ENCODE measurements at places on chromosomes 11 and 22.

- H3K4me1 ChIP-seq, result no peaks in the 10 kb centered on the region
- H3K4me3 ChIP-seq, result no peak overlapping the region
- no peaks in the 10 kb centered on the region for H3K36me3 ChIP-seq
- no peaks in the 10 kb centered on the region for H3K27me3 ChIP-seq
- no peak for DNase-seq
These were observed 346.6 kb upstream of the NCAM1 start for GRCh38 chr11:112614605-112615004.

GRCh38 chr11:68904248-68904847, 657 bp downstream of the IGHMBP2 start:
- H3K4me1 ChIP-seq, result peaks cover 35% of the 10 kb centered on the region
- H3K27me3 ChIP-seq, result no peaks in the 10 kb centered on the region
- peaks cover 31% of the 10 kb centered on the region for H3K36me3 ChIP-seq

DNA sequence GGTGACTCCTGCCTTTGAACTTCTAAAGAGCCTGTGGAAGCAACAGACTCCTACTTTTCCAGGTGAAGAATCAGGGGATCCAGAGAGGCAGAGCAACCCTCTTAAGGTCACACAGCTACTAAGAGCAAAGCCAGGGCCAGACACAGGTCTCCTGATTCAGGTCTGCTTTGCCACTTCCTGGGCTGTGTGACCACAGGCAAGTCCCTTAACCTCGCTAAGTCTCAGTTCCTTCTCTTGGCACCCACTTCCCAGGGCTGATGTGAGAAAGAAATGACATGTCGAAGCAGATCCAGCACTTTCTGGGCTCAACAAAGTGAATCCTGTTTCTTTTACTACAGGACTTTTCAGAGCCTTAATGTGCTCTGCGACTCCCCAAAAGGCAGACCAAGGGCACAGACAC, 30.2 kb downstream of the UQCR10 start:
- peaks cover 49% of the 10 kb centered on the region for H3K36me3 ChIP-seq
- H3K4me1 ChIP-seq, result no peaks in the 10 kb centered on the region
- DNase-seq, result no peak
- no peak overlapping the region for H3K27ac ChIP-seq
- H3K27me3 ChIP-seq, result no peaks in the 10 kb centered on the region

GRCh38 chr11:70913715-70914231, 338.6 kb downstream of the SHANK2 start:
- H3K4me1 ChIP-seq, result no peaks in the 10 kb centered on the region
- H3K27me3 ChIP-seq, result peaks cover 12% of the 10 kb centered on the region
- no peak overlapping the region for H3K27ac ChIP-seq
- DNase-seq, result no peak

DNA sequence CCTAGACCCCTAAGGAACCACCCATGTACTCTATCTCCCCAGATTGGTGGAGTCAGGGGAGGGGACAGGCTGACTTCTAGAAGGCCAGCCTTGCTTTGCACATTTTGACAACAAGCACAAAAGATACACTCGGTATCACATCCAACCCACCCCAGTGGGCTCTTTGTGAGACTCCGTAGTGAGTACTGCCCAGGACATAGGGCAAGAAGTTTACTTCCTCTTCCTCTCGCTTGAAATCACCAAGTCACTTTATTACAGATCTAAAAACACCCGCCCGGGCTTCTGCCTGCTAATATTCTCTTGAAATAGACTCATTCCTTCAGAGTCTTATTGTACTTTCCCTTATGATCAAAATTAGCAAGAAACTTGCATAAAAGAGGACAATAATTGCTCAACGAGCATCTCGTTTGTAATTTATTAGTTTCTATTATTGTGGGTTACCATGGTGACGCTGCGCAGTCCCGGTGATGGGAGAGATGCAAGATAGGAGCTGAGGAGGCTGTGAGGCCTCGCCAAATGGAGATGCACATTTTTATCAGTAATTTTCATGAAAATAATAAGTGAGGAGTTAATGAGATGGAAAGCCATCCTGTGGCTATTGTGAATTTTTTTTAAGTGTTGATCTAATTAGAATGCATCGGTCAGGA, 96.9 kb downstream of the FEZ1 start:
- DNase-seq, result no peak
- peaks cover 2% of the 10 kb centered on the region for H3K4me1 ChIP-seq
- no peaks in the 10 kb centered on the region for H3K27me3 ChIP-seq
- no peak overlapping the region for H3K4me3 ChIP-seq

GRCh38 chr11:19173004-19173689, 28.6 kb downstream of the CSRP3 start:
- H3K4me1 ChIP-seq, result no peaks in the 10 kb centered on the region
- DNase-seq, result no peak
- no peaks in the 10 kb centered on the region for H3K27me3 ChIP-seq
- no peak overlapping the region for H3K4me3 ChIP-seq
- peaks cover 17% of the 10 kb centered on the region for H3K36me3 ChIP-seq
- no peak overlapping the region for H3K27ac ChIP-seq

DNA sequence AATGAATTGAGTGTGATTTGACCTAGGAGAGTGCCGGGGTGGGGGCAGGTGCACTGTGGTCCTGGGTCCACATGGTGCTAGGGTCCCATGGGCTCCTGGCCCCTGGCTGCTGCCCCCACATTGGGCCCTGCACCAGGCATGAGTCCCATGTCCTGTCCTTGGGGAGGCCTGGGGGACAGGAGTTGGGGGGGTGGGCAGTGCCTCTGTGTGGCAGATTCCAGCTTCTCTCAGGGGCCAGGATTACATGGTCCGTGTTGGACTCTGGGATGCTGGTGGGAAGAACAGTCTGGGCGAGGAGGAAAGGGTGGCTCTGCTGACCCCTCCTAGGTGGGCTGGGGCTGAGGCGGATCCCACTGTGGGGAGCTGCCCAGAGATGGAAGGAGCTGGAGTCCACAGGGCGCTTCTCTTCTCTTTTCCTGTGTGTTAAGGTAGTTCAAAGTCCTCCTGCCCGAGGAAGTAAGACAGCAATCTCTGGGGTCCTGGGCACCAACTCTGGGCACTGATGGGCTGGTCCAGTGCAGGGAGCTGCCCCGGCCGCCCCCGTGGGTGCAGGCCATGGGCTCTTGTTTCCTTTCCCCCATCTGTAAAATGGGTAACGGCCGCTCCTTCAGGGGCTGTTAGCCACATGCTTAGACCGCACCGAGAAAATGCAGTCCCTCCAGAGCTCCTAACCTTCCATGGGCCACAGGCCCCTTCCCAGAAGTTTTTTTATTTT, 19.8 kb downstream of the KCNQ1 start:
- DNase-seq, result no peak
- no peaks in the 10 kb centered on the region for H3K36me3 ChIP-seq
- no peak overlapping the region for H3K27ac ChIP-seq
- no peaks in the 10 kb centered on the region for H3K4me1 ChIP-seq
- H3K27me3 ChIP-seq, result peaks cover 25% of the 10 kb centered on the region
- H3K4me3 ChIP-seq, result no peak overlapping the region

GRCh38 chr11:32888805-32889204, 3.8 kb upstream of the QSER1 start:
- no peaks in the 10 kb centered on the region for H3K27me3 ChIP-seq
- H3K36me3 ChIP-seq, result no peaks in the 10 kb centered on the region
- no peak for DNase-seq
- no peak overlapping the region for H3K4me3 ChIP-seq

DNA sequence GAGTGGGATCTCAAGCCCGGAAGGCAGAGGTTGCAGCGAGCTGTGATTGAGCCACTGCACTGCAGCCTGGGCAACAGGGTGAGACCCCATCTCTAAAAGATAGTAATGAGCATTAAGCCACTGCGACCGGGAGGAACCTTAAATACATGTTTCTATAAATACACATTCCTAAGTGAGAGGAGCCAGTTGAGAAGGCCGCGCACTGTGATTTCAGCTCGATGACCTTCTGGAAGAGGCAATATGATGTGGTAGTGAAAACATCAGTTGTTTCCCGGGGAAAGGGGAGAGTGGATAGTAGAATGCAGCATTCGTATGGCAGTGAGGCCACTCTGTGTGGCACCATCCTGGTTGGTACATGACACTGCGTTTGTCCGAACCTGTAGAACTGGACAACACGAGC, 18.0 kb downstream of the PTDSS2 start:
- no peak overlapping the region for H3K4me3 ChIP-seq
- H3K27me3 ChIP-seq, result no peaks in the 10 kb centered on the region
- no peak for DNase-seq

- no peaks in the 10 kb centered on the region for H3K27me3 ChIP-seq
- no peak overlapping the region for H3K4me3 ChIP-seq
- no peaks in the 10 kb centered on the region for H3K36me3 ChIP-seq
- no peak overlapping the region for H3K27ac ChIP-seq
These were observed 255.7 kb downstream of the CTTN start for GRCh38 chr11:70654016-70654415.

DNA sequence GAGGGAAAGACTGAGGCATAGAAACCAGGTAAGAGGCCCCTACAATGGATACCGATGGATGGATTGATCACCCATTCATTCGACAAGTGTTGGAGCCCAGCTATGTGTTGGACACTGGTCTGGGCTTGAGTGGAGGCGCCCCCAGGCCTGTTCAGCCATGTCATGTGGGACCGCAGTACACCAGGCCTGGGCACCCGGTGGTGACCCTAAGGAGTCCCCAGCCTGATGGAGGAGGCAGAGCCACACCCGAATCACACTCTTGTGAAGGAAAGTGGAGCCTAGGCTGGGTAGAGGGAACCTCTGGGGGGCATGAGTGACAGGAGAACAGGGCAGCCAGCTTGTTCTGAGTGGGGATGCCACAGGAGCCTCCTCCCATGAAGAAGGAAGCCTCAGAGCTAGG, 10.2 kb downstream of the CACNA1I start:
- DNase-seq, result no peak
- H3K4me3 ChIP-seq, result no peak overlapping the region
- H3K27me3 ChIP-seq, result peaks cover 44% of the 10 kb centered on the region
- H3K36me3 ChIP-seq, result no peaks in the 10 kb centered on the region
- H3K4me1 ChIP-seq, result no peaks in the 10 kb centered on the region
- no peak overlapping the region for H3K27ac ChIP-seq

GRCh38 chr11:101775033-101775432, 139.8 kb upstream of the CEP126 start:
- no peak overlapping the region for H3K27ac ChIP-seq
- no peak for DNase-seq
- no peaks in the 10 kb centered on the region for H3K4me1 ChIP-seq
- no peak overlapping the region for H3K4me3 ChIP-seq
- no peaks in the 10 kb centered on the region for H3K36me3 ChIP-seq

GRCh38 chr11:78032090-78032489, 9.0 kb upstream of the KCTD14 start:
- no peaks in the 10 kb centered on the region for H3K36me3 ChIP-seq
- no peaks in the 10 kb centered on the region for H3K27me3 ChIP-seq
- no peak overlapping the region for H3K27ac ChIP-seq
- H3K4me1 ChIP-seq, result no peaks in the 10 kb centered on the region

DNA sequence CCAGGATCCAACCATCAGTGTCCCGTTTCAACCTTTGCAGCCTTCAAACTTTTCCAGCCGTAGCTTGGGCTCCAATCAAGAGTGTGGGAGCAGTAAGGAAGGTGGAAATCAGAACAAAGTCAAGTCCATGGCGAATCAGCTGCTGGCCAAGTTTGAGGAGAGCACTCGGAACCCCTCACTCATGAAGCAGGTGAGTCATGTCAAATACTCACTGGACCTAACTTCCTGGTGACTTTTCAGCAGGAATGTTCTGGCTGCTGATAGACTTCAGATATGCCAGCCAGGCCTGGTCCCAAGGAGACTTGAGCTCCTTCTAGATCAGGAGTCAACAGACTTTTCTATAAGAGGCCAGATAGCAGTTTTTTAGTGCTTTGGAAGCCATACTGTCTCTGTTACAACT, 129.0 kb downstream of the MICAL2 start:
- no peak for DNase-seq
- H3K4me1 ChIP-seq, result peaks cover 42% of the 10 kb centered on the region
- H3K27me3 ChIP-seq, result no peaks in the 10 kb centered on the region
- no peak overlapping the region for H3K4me3 ChIP-seq

- DNase-seq, result no peak
These were observed 34.6 kb downstream of the ZNRF3 start for GRCh38 chr22:28917747-28918549.

GRCh38 chr22:31969789-31970489, 25.6 kb downstream of the YWHAH start:
- no peaks in the 10 kb centered on the region for H3K36me3 ChIP-seq
- no peaks in the 10 kb centered on the region for H3K27me3 ChIP-seq
- peak overlapping the region; percentile 30 for H3K4me3 ChIP-seq
- H3K27ac ChIP-seq, result no peak overlapping the region

DNA sequence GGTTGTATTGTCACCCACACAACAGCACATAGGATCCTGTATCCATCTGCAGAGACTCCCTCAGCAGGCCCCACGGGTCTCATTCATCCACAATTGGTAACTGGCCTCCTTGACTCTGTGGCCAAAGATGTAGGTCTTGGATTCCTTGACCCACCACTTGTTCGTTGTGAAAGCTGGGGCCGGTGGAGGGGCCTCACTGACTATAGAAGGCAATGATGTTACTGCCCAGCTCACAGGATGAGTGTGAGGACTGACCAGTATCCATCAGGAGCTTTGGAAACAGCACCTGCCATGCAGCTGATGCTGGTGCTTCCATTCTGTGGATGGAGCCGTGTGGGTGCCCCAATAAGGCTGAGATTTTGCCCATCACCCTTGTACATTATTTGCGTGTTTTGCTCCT, 615.7 kb downstream of the BRD1 start:
- no peaks in the 10 kb centered on the region for H3K36me3 ChIP-seq
- no peaks in the 10 kb centered on the region for H3K4me1 ChIP-seq
- DNase-seq, result peak; percentile 10
- H3K4me3 ChIP-seq, result no peak overlapping the region

- peaks cover 12% of the 10 kb centered on the region for H3K4me1 ChIP-seq
- H3K27ac ChIP-seq, result no peak overlapping the region
- DNase-seq, result no peak
These were observed 14.2 kb downstream of the SLC22A12 start for GRCh38 chr11:64605244-64605560.

- no peaks in the 10 kb centered on the region for H3K36me3 ChIP-seq
- no peak overlapping the region for H3K4me3 ChIP-seq
These were observed 141.2 kb upstream of the SESN3 start for GRCh38 chr11:95372097-95372656.

DNA sequence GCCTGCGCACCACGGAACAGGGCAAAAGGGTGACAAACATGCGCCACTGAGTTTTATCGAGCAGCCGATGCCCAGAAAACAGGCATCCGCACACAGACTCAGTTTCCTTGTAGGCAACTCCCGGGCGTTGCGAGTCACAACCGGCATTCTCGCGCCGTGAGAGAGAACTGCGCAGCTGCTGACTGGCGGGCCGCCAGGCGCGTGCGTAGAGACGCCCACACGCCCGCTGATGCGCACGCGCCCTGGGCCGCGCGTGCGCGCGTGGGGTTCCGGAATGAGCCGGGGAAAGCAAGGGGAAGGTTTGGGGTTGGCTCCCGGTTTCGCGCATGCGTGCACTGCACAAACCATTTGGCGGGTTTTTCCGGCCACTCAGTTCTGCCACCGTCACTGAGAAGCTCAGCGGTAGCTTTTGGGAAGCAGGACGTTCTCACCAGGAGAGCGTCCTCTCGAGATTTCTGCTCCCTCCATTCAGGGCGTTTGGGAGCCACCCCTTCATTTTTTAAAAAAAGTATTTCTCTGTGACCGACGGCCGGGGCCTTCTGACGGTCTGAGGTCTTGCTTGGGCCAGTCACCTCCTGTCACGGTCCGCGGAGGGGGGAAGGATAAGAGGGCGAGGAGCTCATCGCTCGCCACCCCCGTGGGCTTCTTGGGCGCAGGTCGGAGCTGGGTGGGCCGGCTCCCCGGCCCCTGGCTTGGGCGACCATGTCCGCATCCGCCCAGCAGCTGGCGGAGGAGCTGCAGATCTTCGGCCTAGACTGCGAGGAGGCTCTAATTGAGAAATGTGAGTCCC, at the start of gene POLA2:
Gene POLA2 (plus strand): TSS at position 372 of the 790 bp plus-strand sequence. CDS start 331 bp downstream, at position 703.
- H3K27me3 ChIP-seq, result no peaks in the 10 kb centered on the region
- H3K4me1 ChIP-seq, result peaks cover 10% of the 10 kb centered on the region
- H3K36me3 ChIP-seq, result no peaks in the 10 kb centered on the region
- H3K4me3 ChIP-seq, result peak within 1 kb of the TSS; percentile 64
- peak within 1 kb of the TSS; percentile 81 for H3K27ac ChIP-seq
- peak; percentile 91 for DNase-seq

Measured in tibial artery (tissue), 4 donors.